ENCODE measurements at places on chromosomes 4 and X.
A peak's percentile ranks its signal among the peaks of the same experiment; 100 is the strongest.

DNA sequence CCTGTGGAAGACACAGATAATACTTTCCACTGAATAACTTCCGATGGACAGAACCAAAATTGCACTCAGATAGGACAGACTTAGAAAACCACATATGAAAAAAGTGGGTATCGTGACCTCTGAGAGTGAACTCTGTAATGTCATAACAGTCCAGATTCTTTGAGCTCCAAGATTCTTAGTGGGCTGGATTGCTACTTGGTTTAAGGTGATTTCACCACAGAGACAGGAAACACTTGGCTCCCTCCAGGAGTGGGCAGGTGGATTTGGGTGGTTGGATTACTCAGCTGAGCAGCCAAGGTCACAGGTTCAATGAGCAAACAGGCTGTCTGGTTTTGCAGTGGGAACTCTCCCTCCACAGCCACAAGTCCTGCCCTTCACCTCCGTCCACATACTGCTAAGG, 126.0 kb downstream of the AFAP1 start:
- DNase-seq: no peak

GRCh38 chr4:8191136-8191747, 7.8 kb upstream of the SH3TC1 start:
- DNase-seq: peak; percentile 91

- DNase-seq: no peak
Observed at GRCh38 chrX:73977542-73978169, 326.3 kb upstream of the ZCCHC13 start.

DNA sequence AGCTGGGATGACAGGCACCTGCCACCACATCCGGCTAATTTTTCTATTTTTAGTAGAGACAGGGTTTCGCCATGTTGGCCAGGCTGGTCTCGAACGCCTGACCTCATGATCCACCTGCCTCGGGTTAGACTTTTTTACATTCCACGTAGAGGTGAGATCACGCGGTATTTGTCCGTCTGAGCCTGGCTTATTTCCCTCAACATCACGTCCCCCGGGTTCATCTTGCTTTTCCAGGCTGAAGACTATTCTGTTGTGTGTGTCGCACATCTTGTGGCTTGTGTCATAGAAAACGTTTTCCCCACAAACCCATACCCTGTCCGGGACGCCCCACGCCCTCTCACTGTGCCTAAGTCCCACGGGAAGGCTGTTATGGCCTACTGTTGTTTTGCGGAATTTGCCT, 185.3 kb downstream of the CRLF2 start:
- DNase-seq: no peak

GRCh38 chr4:152398060-152398459, 137.8 kb downstream of the FBXW7 start:
- no peak for DNase-seq

DNA sequence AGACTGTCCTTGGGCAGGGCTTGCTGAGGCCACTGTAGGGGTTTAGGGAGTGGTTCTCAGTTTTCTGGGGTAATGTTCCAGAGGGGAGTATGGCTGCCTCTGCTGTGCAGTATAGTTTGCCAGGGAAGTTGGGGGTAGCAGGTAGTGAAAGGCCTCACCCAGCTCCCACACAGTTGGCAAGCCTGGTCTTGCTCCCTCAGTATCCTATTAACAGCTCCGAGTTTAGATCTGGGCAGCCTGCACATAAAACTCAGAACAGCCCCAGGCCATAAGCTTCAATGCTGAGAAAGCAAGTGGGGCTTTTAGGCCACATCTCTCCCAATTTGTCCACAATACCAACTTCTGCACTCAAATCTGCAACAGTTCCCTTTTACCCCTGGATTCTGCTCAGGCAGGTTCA, 205.2 kb downstream of the GALNTL6 start:
- no peak for DNase-seq
